ENCODE measurements at places on chromosomes 13 and 19.

GRCh38 chr13:83992566-83993358, 110.5 kb upstream of the SLITRK1 start:
- no peak for DNase-seq

- DNase-seq: no peak
Measured at GRCh38 chr19:9885077-9885552, 50.0 kb downstream of the PIN1 start.

GRCh38 chr13:87536899-87537298, 134.3 kb upstream of the SLITRK5 start:
- DNase-seq: no peak

DNA sequence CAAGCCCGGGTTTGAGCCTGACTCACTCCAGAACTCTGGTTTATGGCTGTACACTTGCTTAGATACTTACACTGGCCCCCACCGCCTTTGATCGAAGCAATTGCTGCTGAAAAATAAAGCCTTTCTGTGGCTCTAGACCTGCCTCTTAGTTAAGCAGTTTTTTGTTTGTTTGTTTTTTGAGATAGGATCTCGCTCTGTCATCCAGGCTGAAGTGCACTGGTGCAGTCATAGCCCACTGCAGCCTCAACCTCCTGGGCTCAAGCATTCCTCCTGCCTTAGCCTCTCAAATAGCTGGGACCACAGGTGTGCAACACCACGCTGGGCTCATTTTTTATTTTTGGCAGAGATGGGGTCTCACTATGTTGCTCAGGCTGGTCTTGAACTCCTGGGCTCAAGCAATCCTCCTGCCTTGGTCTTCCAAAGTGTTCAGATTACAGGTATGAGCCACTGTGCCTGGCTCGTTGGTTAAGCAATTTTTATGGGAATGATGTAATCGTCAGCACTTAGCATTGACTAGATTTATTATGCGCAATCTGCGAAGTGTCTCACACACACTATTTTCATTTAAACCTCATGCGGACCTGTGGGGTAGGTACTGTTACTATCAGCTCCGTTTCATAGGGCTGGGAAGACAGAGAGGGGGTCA, 22.2 kb downstream of the PPP2R1A start:
- no peak for DNase-seq

- DNase-seq: no peak
Measured at GRCh38 chr19:39737351-39737750, 478 bp downstream of the CLC start.

DNA sequence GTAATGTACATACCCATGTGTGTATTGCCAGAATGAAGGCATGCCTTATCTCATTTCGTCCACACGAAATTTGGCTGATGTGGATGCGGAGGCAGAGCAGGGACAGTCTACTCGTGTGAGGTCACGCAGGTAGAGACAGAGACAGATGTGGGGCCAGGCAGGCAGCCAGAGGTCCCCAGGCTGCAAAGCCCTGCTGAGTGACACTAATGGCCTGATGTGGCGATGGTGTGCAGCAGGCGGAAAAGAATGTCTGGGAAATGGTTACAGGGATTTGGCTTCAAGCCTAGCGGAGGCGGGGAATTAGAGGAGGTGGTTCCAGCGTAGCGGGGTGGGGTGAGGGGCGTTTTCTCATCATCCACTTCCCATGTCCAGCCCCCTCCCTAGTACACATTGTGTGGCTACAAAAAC, 4.2 kb upstream of the IZUMO2 start:
- no peak for DNase-seq

GRCh38 chr19:11580116-11580515, 2.7 kb upstream of the ACP5 start:
- no peak for DNase-seq

GRCh38 chr13:112171570-112171965, 104.6 kb downstream of the SOX1 start:
- no peak for DNase-seq

DNA sequence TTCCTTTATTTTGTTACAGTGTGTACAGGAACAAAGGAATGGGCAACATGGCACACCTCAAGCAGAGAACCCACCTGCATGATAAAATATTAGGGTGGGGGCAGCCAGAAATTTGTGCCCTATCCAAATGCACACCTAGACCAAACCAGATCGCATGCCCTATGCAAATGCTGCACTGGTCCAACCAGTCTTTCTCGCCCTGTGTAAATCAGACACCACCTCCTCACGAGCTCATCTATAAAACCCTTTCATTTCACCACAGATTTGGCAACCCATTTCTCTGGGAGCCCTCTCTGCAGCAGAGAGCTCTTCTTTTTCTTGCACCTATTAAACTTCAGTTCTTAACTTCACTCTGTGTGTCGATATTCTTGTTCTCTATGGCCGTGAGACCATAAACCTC, 1559.2 kb downstream of the SLITRK1 start:
- DNase-seq: no peak

- peak; percentile 77 for DNase-seq
Measured at GRCh38 chr19:5578097-5578846, 10.5 kb upstream of the TINCR start.

GRCh38 chr13:34391076-34391475, 551.0 kb upstream of the NBEA start:
- no peak for DNase-seq

DNA sequence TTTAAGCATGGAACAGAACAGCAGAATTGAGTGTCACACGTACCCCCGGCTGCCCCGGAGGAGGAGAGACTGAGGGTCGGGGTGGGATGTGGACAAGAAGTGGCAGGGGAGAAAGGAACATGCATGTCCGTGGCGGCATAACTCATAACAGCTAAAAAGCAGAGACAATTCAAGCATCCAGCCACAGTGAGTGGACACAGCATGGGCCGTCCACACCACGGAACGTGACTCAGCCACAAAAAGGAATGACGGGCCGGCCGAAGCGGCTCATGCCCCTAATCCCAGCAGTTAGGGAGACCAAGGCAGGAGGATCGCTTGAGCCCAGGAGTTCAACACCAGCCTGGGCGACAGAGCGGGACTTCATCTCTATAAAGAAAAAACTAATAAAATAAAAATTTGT, 7.6 kb downstream of the DOHH start:
- DNase-seq: no peak

GRCh38 chr13:69450245-69450644, 657.4 kb upstream of the ATXN8OS start:
- no peak for DNase-seq

GRCh38 chr19:46115396-46116106, 8.9 kb downstream of the IGFL3 start:
- no peak for DNase-seq

DNA sequence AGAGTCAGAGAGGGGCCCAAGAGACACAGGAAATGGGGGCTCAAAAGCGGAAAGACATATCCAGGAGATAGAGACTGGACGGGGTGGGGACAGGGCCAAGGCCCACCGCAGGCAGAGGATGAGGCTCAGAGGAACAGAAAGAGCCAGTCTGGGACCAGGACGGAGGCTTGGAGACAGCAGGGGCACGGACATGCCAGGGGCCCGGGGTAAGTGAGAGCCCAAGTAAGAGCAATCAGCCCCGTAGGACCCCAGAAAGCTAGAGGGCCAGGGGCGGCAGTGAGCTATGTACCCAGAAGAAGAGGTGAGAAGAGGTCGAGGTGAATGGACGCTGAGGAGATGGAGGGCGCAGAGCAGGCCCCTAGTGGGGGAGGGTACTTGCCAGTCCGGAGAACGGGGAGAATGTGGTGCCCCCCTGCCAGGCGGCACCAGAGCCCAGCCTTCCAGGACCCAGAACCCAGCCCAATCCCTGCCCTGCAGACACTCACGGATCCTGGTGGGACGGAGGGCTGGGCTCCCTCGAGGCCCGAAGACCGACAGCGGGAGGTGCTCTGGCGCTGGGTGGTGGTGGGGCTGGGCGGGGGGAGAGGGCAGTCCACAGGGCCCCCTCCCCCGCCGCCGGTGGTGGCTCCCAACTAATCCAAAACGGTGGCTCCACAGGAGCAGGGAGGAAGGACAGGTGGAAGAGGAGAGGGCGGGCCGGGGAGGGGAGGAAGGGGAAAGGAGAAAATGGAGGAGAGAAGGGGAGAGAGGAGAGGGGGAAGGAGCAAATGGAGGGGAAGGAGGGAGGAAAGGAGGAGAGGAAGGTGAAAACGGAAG, 1.0 kb downstream of the GRIK5 start:
- no peak for DNase-seq
